ENCODE measurements at places on chromosomes 2 and 18.

DNA sequence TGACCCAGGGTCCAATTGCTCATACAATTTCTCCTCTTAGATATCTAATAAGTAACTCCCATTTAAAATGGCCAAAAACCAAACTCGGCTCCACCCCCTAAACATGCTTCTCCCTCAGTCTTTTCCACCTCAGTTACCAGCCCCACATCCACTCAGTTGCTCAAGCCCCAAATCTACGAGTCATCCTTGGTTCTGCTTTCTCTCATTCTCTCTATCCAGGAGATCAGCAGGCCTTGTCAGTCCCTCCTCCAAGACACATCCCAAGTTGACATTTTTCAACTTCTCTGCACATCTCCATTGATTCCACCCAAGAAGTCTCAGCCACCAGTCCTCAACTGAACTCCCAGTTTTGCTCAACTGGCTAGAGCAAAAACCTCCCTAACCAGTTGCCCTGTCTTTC, 40.5 kb upstream of the RTN4 start:
- DNase-seq: no peak

GRCh38 chr2:193810533-193810932, 1615.8 kb upstream of the TMEFF2 start:
- no peak for DNase-seq

DNA sequence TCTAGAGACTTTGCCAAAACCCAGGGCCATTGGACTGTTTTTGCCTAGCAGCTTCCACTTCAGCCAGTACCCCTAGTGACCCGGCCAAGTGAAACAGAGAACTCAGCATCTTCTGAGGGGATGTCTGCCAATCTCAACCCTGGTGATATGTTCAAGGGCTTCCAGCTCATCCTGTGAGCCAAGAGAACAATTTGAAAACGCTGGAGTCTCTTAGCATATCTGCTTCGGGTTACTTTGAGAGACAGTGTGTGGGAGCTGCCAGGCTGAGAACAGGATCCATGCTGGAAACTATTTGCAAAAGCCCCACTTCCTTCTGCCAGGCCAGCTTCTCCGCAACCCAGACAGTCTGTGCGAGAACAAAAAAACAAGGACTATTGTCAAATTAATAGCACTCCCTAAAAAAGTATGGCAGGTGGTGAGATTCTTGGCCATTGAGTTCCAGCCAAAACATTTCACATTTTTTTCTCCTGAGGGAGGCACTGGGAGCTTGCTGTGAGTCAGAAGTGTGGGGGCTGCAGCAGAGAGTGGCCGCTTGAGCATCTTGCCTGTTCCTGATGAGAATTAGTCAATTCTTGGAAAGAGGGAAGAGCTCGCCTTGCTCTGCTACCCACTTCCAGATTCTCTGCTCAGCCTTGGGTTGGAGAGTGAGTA, 395.6 kb upstream of the TRIB2 start:
- no peak for DNase-seq

- no peak for DNase-seq
Measured at GRCh38 chr2:46852598-46852997, 63.0 kb downstream of the MCFD2 start.

GRCh38 chr18:12059334-12060181, 34.1 kb upstream of the ANKRD62 start:
- no peak for DNase-seq

DNA sequence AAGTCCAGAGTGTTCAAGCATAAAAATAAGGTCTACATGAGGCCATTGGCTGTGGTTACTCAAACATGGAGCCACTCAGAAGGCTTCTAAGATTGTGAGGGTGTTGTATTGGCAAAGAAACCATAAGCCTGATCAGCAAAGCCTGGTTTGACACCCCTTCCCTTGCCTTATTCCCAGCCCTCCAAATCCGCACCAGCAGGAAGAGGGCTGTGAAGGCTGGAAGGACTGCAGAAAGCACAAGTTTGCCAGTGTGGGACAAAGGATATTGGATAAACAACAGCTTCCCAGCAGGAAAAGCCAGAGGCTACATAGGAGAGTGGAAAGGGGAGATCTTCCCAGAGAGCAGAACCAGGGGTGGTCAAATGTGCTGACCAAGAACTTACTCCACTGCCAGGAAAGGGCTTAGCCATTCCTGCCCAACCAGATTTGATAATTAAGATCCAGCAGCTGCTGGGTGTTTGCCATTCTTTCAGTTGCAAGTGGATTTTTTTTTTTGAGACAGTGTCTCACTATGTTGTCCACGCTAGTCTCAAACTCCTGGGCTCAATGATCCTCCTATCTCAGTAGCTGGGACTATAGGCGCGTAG, 1.5 kb upstream of the PRKAG3 start:
- no peak for DNase-seq

- DNase-seq: no peak
Measured at GRCh38 chr18:58291131-58291530, 247.1 kb downstream of the NEDD4L start.

- no peak for DNase-seq
Measured at GRCh38 chr2:235595422-235596010, 101.7 kb downstream of the AGAP1 start.

DNA sequence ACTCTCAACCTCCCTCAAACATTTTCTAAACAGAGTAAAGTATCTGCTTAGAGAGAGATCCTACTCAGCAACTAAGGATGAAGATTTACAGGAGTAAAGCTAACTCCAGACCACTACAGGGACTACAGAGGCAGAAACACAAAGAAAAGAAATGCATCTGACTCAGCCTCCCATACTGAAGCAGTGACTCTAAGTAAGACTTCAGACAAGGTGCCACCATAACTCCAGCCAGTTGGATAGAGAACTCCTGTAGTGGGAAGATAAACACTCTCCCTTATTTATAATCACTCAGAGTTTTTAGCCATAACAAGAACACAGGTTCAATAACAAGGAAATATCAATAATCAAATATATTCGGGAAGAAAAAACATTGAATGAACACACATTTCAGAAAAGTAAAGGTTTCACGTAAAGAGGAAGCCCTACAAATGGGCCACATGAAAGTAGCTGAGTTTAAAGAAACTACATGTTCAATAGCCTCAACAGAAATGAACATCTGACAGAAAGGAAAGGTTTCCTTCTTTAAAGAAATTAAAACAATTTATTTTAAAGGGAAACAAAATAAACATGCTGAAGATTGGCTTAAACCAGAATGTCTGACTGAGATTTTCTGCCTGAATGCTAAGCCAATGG, 519.9 kb downstream of the KCNJ3 start:
- DNase-seq: no peak

- no peak for DNase-seq
Measured at GRCh38 chr18:79320216-79320850, 75.4 kb upstream of the NFATC1 start.

GRCh38 chr2:82827426-82827825, 1631.7 kb downstream of the SUCLG1 start:
- no peak for DNase-seq

Measured in stimulated activated CD4-positive, alpha-beta T cell treated with anti-CD3 and anti-CD28 coated beads, TNF-alpha, amount 100 ng/mL, for 1 hour (primary cell).